ENCODE measurements at places on chromosomes 6 and 20.

DNA sequence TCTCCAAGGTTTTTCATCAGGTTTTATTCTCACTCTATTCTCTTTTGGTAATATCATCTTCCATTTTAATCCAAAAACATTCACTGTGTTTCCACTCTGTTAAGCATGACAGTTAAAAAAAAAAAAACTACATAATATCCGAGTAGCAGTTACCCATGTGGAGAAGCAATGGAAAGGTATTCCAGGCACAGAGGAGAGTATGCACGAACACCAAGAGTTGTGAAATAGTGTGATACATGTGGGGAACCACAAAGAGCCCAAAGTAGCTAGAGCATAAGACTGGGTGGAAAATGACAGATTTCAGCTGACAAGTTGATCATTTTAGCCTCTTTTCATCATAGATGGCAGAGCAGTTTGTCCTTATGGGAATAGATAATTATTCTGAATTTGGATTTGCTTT lies 19.9 kb upstream of the FBXL4 start:
- no peak for DNase-seq
- no peak overlapping the region for H3K27ac ChIP-seq
- H3K27me3 ChIP-seq, result peaks cover 10% of the 10 kb centered on the region
- no peaks in the 10 kb centered on the region for H3K36me3 ChIP-seq
- no peaks in the 10 kb centered on the region for H3K4me1 ChIP-seq
- H3K4me3 ChIP-seq, result no peak overlapping the region

DNA sequence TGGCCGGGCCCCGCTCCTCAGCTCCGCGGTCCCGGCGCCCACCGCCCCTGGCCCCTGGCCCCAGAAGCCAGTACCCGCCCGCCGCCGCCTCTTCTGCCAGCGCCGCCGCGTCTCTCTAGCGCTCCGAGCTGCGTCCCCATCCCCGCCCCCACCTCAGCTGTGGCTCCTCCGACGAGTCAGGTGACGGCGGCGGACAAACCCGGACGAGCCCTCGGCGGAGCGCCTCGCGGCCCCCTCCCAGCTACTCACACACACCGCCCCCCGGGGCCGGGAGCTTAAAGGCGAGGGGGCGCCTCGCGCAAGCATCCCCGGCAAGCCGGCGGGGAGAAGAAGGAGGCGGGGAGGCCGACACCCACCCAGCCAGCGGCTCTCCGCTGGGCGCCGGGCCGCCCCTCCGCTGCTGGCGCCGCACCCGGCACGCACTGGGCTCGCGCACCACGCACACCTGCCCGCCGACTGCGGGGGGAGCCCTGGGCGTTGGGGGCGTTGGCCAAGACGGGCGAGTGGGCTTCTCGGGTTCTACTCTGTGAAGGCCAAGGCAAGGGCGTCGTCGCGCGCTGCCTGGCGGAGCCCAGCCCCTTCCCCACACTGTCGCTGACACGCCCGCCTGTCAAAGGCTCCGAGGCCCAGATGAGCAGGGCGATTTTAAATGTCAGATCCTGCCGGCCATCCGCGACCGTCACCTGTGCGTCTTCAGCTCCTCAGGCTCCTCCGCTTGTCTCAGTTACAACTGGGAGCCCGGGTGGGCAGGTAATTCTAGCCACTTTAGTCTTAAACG lies at the start of gene SNAP91:
Gene SNAP91 (minus strand): TSS at position 132 of the 778 bp plus-strand sequence. CDS start 1,174 bp downstream, outside the sequence.
- peak within 1 kb of the TSS; percentile 77 for H3K4me3 ChIP-seq
- no peak within 1 kb of the TSS for H3K27ac ChIP-seq
- no peaks in the 10 kb centered on the region for H3K36me3 ChIP-seq
- peak; percentile 93 for DNase-seq

GRCh38 chr6:31689249-31690110 lies 8.6 kb upstream of the LY6G5C start:
- H3K4me1 ChIP-seq, result peaks cover 13% of the 10 kb centered on the region
- H3K27ac ChIP-seq, result no peak overlapping the region

- peak overlapping the region; percentile 2 for H3K4me3 ChIP-seq
- no peaks in the 10 kb centered on the region for H3K36me3 ChIP-seq
- no peak overlapping the region for H3K27ac ChIP-seq
Measured at GRCh38 chr6:156423829-156424228, 353.3 kb upstream of the ARID1B start.

GRCh38 chr6:163745536-163746400 lies 331.2 kb downstream of the QKI start:
- peak; percentile 79 for DNase-seq
- H3K4me1 ChIP-seq, result peaks cover 4% of the 10 kb centered on the region
- H3K27ac ChIP-seq, result peak overlapping the region; percentile 63
- H3K4me3 ChIP-seq, result no peak overlapping the region

DNA sequence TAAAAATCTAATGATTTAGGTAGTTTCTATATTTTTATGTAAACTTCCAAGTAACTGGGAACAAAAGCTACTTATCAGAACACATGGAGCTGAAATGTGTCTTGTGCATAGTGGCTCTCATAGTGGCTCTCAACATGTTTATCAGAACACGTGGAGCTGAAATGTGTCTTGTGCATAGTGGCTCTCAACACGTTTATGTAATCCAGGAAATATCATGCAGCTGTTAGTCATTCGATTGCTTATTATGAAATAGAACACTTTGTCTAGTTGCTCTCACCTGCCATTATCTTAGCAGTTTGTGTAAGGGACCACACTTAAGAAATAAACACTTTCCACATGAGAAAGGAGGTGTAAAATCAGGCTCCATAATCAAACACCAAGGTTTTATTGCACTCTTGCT lies 119.2 kb upstream of the ASCC3 start:
- no peaks in the 10 kb centered on the region for H3K36me3 ChIP-seq
- H3K27ac ChIP-seq, result no peak overlapping the region
- no peaks in the 10 kb centered on the region for H3K27me3 ChIP-seq
- DNase-seq, result no peak

DNA sequence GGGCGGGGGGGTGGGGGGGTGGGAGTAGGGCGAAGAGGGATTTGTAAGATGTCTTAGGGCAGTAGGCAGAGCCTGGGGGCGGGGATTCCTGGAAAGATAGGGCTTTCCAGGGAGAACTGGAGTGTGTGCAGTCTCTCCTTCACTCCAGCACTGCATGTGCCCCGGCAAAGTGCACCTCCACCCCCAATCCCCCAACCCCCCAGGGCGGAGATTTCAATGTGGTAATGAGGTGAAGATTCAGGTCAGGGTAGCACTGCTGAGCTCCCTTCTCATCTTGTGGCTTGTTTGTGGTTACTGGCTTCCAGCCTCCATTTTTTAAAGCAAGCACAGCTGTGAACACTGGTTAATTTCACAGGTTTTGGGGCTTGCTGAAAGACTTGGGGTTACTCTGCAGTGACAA lies 5.9 kb downstream of the TMEM239 start:
- peaks cover 53% of the 10 kb centered on the region for H3K27me3 ChIP-seq
- no peak overlapping the region for H3K4me3 ChIP-seq
- peak; percentile 86 for DNase-seq
- H3K27ac ChIP-seq, result no peak overlapping the region
- H3K4me1 ChIP-seq, result no peaks in the 10 kb centered on the region
- no peaks in the 10 kb centered on the region for H3K36me3 ChIP-seq

DNA sequence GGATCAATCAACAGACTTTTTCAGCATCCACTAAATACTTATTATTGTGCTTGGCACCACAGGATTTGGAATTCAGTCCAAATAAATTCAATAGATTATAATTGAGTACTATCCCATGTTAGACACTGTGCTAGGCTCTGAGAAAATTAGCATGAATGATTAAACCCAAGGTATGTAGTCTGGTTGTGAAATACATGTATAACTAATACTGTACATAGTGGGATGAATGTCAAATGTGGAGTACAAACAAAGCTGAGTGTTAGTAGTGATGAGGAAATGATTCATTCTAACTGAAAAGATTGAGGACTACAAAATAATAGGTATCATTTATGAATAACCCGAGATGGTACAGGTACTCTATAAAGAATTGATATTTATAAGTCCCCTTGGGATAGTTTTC lies 111.9 kb upstream of the FLRT3 start:
- H3K27me3 ChIP-seq, result peaks cover 7% of the 10 kb centered on the region
- H3K36me3 ChIP-seq, result no peaks in the 10 kb centered on the region
- no peak overlapping the region for H3K27ac ChIP-seq
- DNase-seq, result no peak
- no peak overlapping the region for H3K4me3 ChIP-seq

GRCh38 chr6:56756219-56756789 lies 113.6 kb upstream of the DST start:
- peaks cover 8% of the 10 kb centered on the region for H3K4me1 ChIP-seq
- H3K27me3 ChIP-seq, result no peaks in the 10 kb centered on the region
- no peak overlapping the region for H3K27ac ChIP-seq
- H3K36me3 ChIP-seq, result no peaks in the 10 kb centered on the region
- no peak for DNase-seq
- no peak overlapping the region for H3K4me3 ChIP-seq

DNA sequence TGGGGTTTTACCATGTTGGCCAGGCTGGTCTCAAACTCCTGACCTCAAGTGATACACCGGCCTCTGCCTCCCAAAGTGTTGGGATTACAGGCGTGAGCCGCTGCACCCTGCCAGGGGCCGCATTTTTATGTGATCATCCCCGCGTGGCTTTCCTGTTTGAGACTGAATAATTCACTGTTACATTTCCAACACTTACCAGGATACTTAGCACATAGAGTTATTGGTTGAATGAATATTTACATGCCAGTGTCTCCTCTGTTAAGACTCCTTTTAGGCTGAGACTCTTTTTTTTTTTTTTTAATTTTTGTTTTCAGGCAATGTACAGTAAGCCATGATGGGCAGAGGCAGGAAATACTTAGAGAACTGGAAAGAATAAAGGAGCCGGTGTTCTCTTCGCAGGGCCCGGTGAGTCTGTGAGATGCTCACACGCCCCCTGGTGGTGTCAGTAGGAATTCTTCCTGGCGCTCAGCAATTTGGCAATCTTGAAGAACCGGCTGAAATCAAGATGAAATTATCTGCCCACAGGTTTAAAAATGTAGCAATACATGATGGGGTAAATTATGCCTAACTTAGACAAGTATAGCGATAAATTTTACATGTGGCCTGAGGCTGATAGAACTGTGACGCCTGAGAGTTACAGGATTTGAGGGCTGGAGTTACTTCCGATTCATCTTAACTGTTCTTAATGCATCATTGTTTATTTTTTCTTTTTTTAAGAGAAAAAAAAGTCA lies 7.6 kb upstream of the RNF114 start:
- H3K27me3 ChIP-seq, result no peaks in the 10 kb centered on the region
- peak; percentile 93 for DNase-seq
- no peak overlapping the region for H3K4me3 ChIP-seq
- no peak overlapping the region for H3K27ac ChIP-seq

GRCh38 chr6:98779618-98780017 lies 54.8 kb upstream of the POU3F2 start:
- no peak for DNase-seq
- no peak overlapping the region for H3K4me3 ChIP-seq
- no peak overlapping the region for H3K27ac ChIP-seq
- no peaks in the 10 kb centered on the region for H3K36me3 ChIP-seq
- peaks cover 5% of the 10 kb centered on the region for H3K27me3 ChIP-seq

GRCh38 chr6:148700741-148701311 lies 46.0 kb upstream of the UST start:
- DNase-seq, result no peak
- no peak overlapping the region for H3K27ac ChIP-seq
- H3K4me3 ChIP-seq, result no peak overlapping the region
- H3K36me3 ChIP-seq, result no peaks in the 10 kb centered on the region
- no peaks in the 10 kb centered on the region for H3K27me3 ChIP-seq

DNA sequence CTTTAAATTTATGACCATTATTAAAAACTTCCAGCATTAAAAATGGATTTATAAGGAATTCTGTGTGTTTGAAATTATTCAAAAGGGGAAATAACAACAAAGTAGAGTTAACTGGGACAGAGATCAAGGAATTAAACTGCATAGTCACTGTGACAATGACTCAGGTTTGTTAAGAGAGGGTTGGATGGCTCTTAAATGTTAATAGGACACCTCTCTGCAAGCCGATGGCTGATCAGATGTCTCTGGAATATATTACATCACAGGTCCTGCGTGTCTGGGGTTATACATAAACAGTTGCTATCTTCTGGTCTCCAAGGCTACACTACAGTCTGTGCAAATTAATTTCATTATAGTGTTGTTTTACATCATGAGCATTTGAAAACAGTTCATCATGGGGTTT lies 574.3 kb downstream of the COL12A1 start:
- no peaks in the 10 kb centered on the region for H3K27me3 ChIP-seq
- H3K4me1 ChIP-seq, result peaks cover under 1% of the 10 kb centered on the region
- H3K4me3 ChIP-seq, result no peak overlapping the region
- no peak overlapping the region for H3K27ac ChIP-seq
- no peaks in the 10 kb centered on the region for H3K36me3 ChIP-seq

DNA sequence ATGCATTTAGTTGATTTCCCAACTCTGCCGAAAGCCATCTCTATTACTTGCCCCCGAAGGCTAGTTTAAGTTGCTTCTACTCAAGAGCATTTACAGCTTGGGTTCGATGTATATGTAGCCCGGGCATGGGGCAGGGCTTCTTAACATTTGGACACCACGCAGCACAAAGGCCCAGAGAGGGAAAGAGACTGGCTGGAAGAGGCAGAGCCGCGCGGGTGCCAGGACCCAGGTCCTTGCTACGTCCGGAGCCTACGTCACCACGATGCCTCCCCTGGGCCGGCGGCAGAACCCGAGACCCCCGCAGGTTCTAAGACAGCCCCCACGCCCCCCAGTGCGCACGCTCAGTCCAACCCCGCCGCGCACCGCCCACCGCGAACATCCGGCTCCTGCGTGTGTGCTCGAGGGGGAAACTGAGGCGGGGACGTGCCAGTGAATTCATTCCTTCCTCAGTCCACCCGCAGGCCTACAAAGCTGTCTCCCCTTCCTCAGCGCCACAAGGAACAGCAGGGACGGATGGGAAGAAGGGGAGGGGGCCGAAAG lies 367 bp upstream of the PCIF1 start:
- H3K4me3 ChIP-seq, result peak overlapping the region; percentile 91
- H3K4me1 ChIP-seq, result peaks cover 18% of the 10 kb centered on the region
- DNase-seq, result peak; percentile 81
- H3K36me3 ChIP-seq, result peaks cover 19% of the 10 kb centered on the region
- no peaks in the 10 kb centered on the region for H3K27me3 ChIP-seq

DNA sequence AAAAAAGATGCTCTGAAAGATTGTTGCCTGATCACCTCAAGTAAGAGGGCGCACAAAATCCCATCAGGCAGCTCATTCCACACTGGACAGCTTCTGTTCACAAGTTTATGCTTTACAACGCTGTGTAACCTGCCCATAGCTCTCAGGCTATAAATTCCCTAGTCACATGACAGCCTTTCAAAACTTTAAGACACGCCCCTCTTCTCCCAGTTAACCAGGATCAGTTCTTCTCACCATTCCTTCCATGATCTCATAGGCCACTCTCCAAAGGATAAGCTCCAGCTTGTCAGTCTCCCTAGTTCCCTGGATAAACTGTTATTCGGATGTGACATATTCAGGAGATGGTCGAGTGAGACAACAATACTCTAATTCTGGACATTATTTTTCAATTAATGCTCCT lies 15.0 kb downstream of the ADNP start:
- no peak overlapping the region for H3K4me3 ChIP-seq
- no peak overlapping the region for H3K27ac ChIP-seq
- no peak for DNase-seq
- H3K4me1 ChIP-seq, result peaks cover 17% of the 10 kb centered on the region
- H3K36me3 ChIP-seq, result peaks cover 85% of the 10 kb centered on the region

DNA sequence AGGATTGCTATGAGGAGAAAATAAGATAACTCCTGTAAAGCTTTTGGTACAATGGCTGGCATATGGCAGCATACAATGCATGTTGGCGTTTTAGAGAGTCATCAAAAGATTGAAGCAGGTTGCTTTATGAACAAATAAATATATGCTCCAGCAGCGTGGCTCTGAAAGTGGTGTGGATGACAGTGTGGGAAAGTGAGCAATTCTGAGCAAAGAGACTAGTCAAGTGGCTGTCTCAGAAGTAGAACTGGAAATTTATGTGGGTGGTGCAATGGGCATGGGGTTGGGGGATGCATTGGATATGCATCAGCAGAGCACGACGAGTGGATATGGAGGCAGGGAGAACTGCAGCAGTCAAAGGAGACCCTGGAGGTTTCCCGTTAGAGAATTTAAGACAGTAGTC lies 66.2 kb upstream of the PHACTR2 start:
- peaks cover 7% of the 10 kb centered on the region for H3K4me1 ChIP-seq
- no peak overlapping the region for H3K4me3 ChIP-seq
- no peak overlapping the region for H3K27ac ChIP-seq
- H3K27me3 ChIP-seq, result no peaks in the 10 kb centered on the region

Data from endodermal cell (in vitro differentiated cells).